ENCODE measurements at places on chromosomes 5 and 9.

DNA sequence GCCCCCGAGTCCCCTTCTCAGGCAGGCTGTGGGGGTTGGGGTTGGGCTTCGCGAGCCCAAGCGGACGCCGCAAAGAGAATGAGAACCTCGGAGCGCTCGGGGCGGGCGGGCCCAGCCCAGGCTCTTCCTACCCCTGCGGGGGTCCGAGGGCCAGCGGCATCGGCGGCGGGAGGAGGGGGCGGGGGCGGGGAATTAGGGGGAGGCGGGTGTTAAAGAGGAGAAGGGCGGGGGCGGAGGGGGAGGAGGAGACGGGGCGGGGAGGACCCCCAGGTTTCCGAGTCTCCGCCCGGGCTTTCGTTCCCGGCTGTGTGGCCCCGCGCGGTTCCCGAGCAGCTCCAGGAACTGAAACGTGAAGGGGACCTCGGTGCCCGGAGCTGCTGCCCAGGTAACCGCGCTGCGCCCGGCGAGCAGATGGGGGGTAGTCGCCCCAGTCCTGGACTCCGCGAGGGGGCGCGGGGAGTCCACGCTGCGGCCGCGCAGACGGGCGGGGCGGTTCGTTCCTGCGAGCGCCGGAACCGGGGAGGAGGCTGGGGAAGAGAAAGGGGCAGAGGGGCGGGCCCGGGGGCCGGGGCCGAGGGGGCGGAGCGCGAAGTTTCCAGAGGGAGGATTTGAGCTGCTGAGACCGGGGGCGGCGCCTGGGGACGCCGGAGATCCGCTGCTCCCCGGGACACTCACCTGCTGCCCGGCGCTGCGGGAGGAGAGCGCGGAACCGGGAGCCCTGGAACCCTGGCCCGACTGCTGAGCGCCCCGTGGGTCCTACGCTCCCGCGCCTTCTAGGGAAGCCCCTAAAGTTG is 38.4 kb upstream of the PLEKHG4B start:
- no peak for DNase-seq

DNA sequence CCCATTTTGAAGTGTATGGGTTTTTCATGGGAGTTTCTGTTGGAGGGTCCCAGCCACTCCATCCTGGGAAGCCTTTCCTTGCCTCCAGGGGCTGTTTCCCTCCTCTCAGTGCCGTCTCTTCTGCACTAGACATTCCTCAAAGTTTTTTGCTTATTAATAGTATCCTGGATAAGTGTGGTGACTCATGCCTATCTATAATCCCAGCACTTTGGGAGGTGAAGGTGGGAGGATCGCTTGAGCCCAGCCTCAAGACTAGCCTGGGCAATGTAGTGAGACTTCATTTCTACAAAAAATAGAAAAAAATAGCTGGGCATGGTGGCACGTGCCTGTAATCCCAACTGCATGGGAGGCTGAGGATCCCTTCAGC is 43.1 kb downstream of the RALGPS1 start:
- DNase-seq = no peak

GRCh38 chr5:55072666-55073065 is 29.8 kb upstream of the GZMA start:
- no peak for DNase-seq

GRCh38 chr9:122807271-122807900 is 7.5 kb downstream of the OR1K1 start:
- no peak for DNase-seq

DNA sequence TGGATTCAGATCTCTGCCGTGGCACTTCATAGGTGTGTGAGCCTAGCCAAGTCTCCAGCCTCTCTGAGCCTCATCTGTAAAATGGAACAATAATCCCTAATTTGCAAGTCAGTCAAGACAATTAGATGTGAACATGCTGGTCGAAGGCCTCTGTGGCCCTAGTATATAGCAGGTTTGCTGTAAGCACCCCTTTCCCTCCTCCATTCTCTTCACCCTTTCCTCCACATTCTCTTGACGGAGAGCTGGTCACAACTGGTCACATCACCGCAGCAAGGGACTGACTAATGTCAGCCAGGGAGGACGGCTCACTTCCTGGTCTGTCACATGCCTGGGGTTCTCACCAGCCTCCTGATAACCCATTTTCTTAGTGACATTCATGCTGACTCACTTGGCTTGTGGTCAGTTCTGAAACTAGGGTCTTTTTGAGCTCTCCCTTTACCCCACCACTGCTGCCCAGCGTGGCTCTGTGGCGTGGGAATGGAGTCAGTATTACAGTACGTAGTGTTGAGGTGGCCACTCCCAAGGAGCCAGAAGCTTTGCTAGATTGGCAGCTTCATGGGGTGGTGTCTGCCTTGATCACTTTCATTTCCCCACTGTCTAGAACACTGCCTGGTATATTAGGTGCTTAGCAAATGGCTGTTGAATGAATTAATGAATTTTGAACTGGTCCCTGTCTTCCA is 47.8 kb downstream of the ERGIC1 start:
- no peak for DNase-seq

GRCh38 chr5:156800929-156801328 is 49.2 kb upstream of the PPP1R2B start:
- DNase-seq = no peak

- no peak for DNase-seq
Observed at GRCh38 chr5:76439201-76439600, 36.1 kb downstream of the IQGAP2 start.
